ENCODE measurements at places on chromosomes 3 and 15.

DNA sequence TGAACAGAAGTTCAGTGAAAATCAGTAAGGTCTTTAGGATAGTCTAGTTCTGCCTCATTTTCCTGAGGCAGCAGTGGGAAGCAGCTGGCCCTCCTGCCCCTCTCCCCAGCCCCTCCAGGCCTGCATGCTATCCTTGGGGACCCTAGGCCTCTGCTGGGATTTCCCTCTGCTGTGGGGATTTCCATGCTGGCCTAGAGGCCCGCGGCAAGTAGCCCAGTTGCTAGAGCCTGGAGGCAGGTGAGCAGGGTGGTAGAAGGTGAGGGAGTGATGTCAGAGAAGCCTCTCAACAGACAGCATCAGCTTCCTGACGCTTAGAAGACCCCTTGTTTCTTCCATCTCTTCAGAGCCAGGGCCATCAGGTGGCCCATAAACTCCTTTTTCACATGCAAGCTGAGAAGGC lies 305.8 kb upstream of the THBS1 start:
- no peak for DNase-seq

DNA sequence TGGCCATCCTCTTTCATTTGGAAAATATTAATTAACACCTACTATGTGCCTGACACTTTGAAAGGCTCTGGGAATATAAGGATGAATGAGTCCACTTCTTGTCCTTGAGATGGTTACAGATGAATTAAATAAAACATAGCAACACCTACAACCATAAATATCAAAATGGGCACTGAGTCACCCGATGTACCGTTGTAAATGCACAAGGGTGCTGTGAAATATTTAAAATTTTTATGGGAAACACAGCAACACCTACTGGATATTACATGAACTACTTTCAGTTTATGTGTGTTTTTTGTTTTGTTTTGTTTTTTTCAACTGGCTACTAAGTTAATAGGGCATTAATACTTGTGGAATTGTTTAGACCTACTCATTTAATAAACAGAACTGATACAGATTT lies 239.0 kb upstream of the NAALADL2 start:
- peak; percentile 2 for DNase-seq

GRCh38 chr15:85704066-85704465 lies 90.7 kb downstream of the KLHL25 start:
- DNase-seq, result no peak

DNA sequence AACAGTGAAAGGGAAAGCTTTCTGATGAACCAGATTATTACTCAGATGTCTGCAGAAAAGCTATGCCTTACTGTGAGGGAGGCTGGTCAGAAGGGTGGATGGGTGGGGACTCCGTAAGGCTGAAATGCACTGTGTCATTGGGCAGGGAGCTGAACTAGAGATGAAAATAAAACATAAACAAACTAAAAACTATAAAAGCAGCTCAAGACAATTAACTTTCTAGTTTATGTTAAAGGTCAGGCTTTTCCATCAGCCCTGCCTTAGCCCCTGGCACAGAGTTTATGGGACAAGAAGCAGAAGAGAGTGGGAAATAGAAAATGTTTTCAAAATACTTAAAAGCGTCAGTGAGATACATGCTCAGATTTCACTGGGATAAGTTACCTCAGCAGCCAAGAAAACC lies 310.0 kb upstream of the UBE2E2 start:
- no peak for DNase-seq

DNA sequence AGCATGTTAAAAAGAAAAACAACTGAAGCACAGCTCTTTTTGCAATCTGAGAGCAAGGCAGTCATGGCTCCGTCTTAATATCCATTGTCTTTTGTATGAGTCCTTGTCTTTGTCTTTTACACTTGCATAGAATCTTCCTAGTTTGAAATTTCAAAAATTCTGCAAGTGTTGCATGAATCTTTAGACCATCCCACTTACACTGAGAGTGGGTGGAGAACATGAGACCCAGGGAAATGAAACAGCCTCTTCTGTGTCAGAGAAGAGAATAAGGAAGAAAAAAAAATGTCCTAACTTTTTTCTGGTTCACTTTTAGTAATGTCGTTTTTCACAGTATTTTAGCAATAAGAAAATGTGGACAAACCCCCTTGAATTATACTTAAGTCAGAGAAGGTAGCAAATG lies 12.1 kb upstream of the DCLK3 start:
- no peak for DNase-seq

DNA sequence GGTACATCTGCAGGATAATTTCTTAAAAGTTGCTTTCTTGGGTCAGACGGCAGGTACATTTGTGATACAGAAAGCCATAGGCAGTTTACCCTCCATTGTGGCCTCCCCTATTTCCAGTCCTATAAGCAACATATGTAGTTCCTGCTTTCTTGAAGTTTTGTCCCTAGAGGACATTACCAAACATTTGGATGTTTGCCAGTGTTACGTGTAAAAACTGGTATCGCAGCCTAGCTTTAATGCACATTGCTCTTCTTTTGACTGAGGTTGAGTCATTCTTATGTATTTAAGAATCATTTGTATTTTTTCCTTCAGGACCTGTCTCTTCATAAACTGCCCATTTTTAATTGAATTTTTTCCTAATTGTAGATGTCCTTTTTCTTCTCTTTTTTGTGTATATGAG lies 114.3 kb downstream of the DIPK2A start:
- no peak for DNase-seq

GRCh38 chr3:134340982-134341365 lies 33.3 kb downstream of the AMOTL2 start:
- no peak for DNase-seq

- DNase-seq, result no peak
Measured at GRCh38 chr15:74122403-74123130, 7.8 kb upstream of the ISLR2 start.

GRCh38 chr3:4994823-4995499 lies 15.7 kb downstream of the BHLHE40 start:
- no peak for DNase-seq

GRCh38 chr3:43319376-43319775 lies 33.0 kb downstream of the SNRK start:
- no peak for DNase-seq

DNA sequence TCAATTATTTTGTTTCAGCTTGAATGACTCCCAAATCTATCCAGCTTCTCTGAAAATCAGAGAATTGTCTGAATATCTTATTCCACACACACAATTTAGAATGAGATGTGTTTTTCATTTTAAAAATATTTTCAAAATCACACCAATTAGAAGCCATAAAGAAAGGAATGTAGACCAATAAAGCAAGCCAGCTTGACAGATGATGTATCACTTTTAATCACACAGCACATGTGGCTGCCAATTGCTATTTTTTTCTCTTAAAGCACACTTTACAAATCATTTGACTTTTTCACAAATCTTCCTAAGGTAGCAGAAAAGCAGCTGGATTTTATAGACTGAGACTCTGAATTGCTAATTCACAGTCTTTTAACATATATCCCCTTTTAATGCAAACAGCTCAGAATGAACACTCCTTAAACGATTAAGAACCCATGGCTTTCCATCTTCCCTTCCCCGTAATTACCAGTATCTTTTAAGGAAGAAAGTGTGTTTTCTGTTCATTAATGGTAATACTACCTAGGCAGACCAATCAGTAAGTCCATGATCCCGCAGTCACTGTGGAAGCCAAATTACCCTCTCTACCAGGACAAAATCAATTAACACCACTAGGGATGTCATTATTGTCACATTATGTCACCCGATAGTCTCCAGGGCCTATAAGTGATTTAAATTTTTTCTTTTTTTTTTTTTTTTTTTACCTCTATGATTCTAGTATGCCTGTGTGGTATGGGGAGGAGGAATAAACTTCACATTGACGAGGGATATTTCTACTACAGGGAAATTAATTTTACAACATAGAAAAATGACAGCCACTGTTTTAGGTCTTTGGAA lies 250.0 kb upstream of the VEPH1 start:
- DNase-seq, result peak; percentile 41

DNA sequence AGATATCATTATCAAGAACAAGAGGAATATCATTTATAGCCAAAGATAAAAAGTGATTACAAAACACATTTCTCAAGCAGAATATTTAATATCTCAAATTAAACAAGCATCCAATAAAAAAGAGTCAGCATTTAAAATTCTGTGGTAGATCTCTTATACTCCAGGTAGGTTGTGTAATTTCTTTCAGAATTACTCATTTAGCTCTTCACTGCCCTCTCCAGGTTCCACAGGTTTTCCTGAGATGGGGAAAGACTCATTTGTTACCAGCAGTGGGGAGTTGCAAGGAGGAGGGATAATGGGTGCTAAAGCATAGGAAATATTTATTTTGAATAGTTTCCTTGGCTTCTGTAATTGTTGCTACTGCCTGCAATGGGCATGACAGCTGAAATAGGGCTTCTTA lies 83.1 kb upstream of the RASGRP1 start:
- no peak for DNase-seq

DNA sequence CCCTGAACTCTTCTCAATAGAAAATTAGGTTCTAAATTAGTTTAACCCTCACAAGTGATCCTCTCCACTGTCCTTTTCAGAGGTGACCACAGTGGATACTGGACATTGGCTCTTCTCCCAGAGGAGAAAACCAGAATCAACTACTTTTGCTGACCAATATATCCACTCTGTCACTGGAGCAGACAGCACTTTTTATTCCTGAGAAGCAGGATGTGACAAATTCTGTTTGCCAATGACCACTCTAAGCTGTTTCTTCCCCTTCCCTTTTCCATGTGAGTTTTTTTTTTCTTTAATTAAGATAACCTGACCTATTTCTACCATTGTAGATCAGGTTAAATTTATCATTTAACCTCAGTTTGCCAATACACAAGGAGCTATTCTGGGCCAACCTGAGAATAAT lies 79.7 kb upstream of the ZNF280D start:
- DNase-seq, result no peak

DNA sequence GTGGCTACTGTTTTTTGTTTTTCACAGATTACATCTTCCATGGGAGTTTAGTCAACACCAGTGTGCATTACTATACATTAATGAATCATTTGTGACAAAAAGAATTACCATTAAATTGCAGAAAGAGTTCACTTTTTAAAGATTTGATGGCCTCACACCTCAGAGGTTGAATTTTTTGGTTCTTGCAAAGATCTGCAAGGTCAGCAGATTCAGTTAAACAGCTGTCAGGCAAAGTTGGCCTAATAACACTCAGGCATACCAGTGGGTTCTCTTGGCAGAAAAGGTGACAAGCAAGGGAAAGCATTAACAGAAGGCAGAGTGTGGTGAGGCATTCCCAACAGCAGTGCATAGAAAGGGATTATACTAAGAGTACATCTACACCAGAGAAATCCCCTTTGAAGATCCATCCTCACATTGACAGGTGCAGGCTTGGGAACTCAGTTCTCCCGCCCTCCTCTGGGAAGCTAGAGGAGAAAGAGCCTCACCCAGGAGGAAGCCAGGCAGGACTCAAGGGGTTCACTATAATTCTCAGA lies 24.3 kb upstream of the PTX3 start:
- DNase-seq, result no peak

- no peak for DNase-seq
Measured at GRCh38 chr15:71632576-71633195, 177.7 kb upstream of the NR2E3 start.

GRCh38 chr3:15220056-15220455 lies 14.0 kb downstream of the CAPN7 start:
- no peak for DNase-seq

- DNase-seq, result no peak
Measured at GRCh38 chr15:63678393-63678792, 81.2 kb downstream of the FBXL22 start.

GRCh38 chr15:86183596-86184491 lies 104.2 kb downstream of the AGBL1 start:
- no peak for DNase-seq

GRCh38 chr3:47713655-47714054 lies 68.0 kb downstream of the SMARCC1 start:
- DNase-seq, result no peak

DNA sequence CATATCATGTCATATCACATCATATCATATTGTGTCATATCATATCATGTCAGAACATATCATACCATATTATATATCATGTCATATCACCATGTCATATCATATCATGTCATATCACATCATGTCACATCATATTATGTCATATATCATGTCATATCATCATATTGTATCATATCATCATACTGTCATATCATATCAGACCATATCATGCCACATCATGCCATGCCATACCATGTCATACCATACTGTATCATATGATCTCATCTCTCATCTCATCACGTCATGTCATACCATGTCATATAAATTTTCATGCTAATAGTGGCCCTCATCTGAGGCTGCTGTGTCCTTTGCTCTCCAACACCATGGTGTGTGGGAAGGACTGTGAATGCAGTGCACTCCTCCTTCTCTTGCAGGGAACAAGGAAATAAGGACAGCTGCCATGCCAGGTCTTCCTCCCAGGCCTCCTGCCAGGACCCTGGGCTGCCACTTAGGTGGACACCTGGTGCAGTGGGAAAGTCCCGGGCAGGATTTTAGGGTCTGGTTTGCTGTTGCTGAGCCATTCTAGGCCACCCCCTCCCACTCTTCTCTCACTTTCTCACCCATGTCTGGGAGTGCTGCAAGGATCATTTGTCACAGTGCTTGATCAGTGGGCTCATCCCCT lies 72.4 kb upstream of the TRPM1 start:
- no peak for DNase-seq

DNA sequence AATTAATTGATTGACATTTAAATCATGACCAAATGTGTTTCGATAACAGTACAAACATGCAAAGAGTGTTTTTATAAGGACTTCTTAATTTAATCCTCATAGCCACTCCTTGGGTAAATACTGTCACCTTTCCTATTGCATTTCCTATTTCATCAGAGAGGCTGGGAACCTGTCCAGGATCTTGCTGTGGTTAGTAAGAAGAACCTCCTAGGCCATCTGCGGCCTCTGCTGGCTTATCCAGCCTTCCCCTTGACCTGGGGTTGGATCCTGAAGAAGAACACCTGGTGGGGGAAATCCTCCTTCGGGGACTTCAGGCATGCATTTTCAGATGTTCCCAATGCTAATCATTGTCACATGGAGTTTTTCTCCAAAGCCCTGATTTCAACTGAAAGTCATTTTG lies 25.5 kb downstream of the GLDN start:
- DNase-seq, result no peak

DNA sequence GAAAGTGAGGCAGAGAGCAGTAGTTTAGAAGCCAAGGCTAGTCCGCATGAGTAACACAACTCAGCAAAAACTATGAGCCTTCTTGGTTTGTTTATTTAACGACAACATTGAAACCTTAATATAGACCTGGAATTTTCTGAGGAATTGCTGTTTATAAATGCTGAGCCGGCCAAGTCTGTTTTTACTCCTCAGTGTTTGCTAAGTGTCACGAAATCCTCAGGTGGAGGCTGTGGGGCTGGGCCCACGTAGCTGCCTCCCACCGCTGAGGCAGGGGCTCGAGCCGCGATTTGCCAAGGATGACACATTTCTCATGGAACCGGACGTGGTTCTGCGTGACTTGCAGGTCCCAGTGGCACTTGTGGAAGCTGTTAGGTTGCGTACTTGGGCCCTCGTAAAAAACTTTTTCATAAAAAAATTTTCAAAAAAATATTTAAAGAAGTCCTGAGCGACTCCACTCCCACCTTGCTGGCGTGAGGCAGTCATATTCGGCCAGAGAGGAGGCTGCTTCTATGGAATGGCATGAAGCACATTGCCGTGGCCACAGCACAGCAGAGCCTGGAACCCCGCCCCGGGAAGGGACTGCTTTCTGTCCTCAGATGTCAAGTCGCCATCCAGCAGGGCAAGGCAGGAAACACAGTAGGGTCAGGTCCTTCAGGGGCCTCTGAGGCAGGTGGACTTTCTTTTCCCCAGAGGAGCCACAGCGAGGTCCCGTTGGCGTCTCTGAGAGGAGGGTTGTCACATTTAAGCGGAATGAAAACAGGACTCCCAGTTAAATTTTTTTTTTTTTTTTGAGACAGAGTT lies 64.8 kb upstream of the PCSK6 start:
- DNase-seq, result no peak

- no peak for DNase-seq
Measured at GRCh38 chr15:59686389-59686788, 2.7 kb downstream of the BNIP2 start.

Measured in AG09309 (cell line).